Stimulated activated CD4-positive, alpha-beta T cell treated with anti-CD3 and anti-CD28 coated beads, Interleukin-4, amount 100 ng/mL, for 4 hours (primary cell): ENCODE measurements at places on chromosomes 4 and X.

DNA sequence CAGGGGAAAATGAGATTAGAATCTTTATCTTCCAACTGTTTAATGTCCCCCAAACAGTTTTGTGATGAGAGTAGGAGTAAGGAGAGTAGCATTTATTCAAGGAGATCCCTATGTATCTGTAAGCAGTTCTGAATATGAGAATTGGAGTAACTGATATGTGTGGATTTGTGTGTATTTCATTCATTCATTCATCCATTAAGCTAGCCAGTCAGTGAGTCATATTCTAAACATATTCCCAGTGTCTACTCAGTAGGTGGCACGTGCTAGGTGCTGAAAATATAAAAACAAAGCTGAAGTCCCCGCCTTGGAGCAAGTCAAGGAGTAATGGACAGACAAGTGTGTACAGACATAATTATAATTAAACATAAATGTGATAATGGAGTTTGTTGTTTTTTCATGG is 12.4 kb upstream of the STX18 start:
- no peak for DNase-seq

GRCh38 chrX:79065696-79066095 is 78.8 kb upstream of the GPR174 start:
- DNase-seq: no peak

DNA sequence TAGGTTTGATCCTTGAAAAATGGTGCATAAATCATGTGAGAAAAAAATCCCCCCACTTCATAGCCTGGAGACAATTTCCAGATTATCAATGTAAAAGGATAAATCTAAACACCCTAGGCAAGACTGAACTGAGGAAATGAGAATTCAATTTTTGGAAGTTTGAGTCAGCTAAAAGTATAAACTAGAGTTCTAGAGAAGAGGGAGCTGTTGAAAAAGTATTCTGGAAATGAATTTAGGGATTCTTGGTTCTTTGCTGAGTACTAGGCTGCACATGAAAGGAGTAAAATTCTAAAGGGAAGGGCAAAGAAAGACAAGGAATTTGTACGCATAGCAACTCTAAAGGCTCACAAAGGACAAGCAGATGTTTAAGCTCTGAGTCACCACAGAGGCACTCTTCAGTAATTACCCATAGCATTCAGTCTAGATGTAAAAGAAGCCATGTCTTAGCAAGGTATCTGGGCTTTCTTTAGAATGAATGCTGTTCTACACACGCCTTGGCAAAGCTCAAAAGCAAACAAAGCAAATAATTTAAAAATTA is 896.5 kb downstream of the PDHA2 start:
- no peak for DNase-seq

GRCh38 chrX:36577006-36577405 is 431.2 kb upstream of the FAM47C start:
- no peak for DNase-seq

DNA sequence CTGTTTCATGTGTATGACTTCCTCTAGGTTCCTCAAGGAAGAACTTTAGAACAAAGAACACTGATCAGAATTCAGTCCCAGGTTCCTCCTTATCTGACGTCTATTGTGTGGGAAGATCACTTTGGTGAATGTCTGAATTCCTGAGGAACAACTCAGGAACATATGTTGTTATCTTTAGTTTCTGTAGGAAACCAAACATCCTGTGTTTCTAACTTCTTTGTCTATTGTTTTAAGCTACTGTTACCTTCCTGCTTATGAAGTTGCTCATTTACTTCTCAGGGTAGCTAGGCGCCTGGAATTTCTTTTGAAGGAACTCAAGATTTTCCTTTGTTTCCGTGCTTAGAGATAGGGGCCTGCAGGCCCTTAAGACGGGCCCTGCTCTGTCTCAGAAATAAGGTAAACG is 46.2 kb downstream of the MAGEB5 start:
- no peak for DNase-seq

DNA sequence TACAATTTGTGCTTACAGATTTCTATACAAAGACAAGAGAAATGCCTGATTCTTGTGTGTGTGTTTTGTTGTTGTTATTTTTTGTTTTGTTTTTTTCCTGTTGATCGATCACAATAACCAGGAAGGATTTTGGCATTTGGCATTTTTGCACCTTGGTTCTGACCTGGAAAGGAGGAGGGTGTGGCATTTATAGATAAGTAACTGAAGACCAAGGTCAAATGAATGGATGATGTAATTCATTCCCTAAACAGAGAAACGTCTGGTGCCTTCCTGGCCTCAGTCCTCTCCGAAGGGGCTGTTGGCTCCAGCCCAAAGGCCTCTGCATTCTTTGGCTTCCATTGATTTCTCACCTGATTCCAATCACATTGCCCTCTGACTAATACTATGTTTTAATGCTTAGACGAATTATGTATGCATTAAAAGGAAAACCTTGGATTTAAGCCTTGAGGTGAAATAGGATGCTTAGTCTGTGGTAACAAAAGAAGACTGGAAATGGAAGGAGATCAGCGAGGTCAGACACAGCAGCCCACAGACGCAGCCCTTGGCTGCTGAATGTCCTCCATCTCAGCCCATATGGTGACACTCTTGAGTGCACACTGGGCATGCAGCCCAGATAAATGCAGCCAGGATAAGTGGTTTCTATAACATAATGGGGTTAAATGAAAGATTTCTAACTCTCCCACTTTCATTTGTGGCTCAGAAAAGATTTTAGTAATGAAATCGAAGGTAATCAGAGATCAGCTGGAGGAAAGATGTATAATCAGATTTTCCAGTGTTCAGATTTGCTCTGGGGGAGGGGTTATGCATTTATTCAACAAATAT is 60.5 kb upstream of the TRIM2 start:
- DNase-seq: no peak

GRCh38 chrX:85026170-85026569 is 22.5 kb downstream of the APOOL start:
- DNase-seq: no peak

GRCh38 chr4:128481752-128482480 is 194.3 kb upstream of the PGRMC2 start:
- DNase-seq: no peak
